DND-41 (cell line): ENCODE measurements at places on chromosomes 6 and 20.

DNA sequence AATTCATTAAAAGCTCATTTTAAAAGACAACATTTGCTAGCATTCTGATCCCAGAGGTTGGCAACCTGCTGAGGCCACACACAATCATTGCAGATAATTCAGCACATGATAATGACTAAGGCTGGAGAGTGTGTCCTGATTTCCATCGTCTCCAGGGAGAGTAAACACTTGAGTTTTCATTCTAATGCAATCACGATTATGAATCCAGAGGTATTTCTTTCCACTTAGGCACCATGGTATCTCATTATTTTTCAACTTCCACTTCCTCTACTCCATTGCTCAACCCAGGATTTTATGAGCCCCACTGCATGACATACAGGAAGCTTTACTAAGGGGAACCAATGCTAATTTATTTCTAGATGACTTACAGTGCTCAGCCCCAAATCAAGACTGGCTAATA is 273.8 kb upstream of the AGPAT4 start:
- no peak overlapping the region for H3K4me3 ChIP-seq
- H3K4me1 ChIP-seq = no peaks in the 10 kb centered on the region
- no peak for DNase-seq
- no peaks in the 10 kb centered on the region for H3K27me3 ChIP-seq
- H3K36me3 ChIP-seq = no peaks in the 10 kb centered on the region

DNA sequence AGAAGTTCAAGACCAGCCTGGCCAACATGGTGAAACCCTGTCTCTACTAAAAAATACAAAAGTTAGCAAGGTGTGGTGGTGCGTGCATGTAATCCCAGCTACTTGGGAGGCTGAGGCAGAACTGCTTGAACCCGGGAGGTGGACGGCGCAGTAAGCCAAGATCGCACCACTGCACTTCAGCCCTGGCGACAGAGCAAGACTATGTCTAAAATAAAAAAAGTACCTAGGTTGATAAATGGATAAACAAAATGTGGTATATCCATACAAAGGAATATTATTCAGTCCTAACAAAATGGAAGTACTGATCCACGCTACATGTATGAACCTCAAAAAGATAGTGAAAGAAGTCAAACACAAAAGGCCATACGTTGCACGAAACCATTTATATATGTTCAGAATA is 1.2 kb upstream of the RPF2 start:
- no peak overlapping the region for H3K27ac ChIP-seq
- peak overlapping the region; percentile 57; the same call in 1 of the 2 replicates for H3K4me3 ChIP-seq
- DNase-seq = no peak
- peaks cover 9% of the 10 kb centered on the region; the same call in 1 of the 2 replicates for H3K36me3 ChIP-seq
- H3K4me1 ChIP-seq = peaks cover 36% of the 10 kb centered on the region
- no peaks in the 10 kb centered on the region for H3K27me3 ChIP-seq

DNA sequence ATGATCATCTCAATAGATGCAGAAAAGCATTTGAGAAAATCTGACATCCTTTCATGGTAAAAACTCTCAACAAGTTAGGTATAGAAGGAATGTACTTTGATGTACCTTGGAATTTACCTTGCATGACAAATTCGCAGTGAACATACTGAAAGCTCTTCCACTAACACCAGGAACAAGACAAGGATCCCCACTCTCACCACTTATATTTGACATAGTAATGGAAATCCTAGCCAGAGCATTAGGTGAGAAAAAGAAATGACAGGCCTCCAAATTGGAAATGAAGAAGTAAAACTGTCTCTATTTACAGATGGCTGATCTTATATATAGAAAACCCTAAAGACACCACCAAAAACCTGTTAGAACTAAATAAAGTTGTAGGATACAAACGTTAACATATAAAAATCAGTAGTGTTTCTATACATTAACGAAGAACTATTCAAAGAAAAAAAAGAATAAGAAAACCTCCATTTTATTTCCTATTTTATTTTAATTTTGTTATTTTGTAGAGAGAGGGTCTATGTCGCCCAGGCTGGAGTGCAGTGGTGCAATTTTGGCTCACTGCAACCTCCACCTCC is 26.9 kb downstream of the PCNA start:
- H3K27ac ChIP-seq = no peak overlapping the region
- no peak overlapping the region for H3K4me3 ChIP-seq
- peaks cover 24% of the 10 kb centered on the region; the same call in 1 of the 2 replicates for H3K36me3 ChIP-seq
- no peak for DNase-seq

DNA sequence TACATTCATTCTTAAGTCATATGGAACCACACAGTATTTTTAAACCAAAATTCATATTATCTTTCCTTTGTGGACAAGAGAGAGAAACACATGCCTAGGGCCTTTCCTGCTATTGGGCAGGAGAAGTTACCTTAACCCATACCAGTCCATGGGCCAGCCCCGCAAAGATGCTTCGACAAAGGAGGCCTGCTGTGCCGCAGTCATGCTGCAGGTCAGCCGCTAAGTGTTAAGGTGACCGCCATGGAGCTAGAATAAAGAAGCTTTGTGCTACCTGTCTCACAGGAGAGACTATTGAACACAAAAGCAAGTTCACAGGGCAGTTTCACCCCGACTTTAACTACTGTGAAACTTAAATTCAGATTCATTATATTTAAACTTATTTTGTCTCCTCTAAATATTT is 62.3 kb upstream of the TMEM181 start:
- H3K4me3 ChIP-seq = no peak overlapping the region
- H3K4me1 ChIP-seq = no peaks in the 10 kb centered on the region
- H3K36me3 ChIP-seq = peaks cover 58% of the 10 kb centered on the region
- no peaks in the 10 kb centered on the region for H3K27me3 ChIP-seq
- no peak overlapping the region for H3K27ac ChIP-seq
- DNase-seq = no peak

DNA sequence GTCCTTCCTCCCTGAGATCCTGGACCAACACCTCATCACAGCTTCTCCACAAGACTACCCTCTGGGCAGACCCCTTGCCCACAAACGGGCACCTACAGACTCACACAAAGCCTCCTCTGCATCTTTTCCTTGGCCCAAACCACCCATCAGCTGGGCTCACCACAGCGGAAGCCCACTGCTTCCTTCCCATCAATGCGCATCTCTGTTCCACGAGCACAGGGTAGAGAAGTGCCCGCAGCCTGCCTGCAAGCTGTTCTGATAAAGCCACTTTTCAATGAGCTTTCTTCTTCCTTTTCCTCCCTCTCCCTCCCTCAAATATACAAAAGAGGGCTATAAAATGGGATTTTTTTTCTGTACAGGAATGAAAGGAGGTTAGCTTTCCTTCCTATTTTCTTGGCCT is 111.2 kb downstream of the NFATC2 start:
- H3K36me3 ChIP-seq = no peaks in the 10 kb centered on the region
- H3K27ac ChIP-seq = no peak overlapping the region
- no peaks in the 10 kb centered on the region for H3K27me3 ChIP-seq
- no peaks in the 10 kb centered on the region for H3K4me1 ChIP-seq
- H3K4me3 ChIP-seq = no peak overlapping the region

- no peaks in the 10 kb centered on the region for H3K27me3 ChIP-seq
- H3K4me3 ChIP-seq = no peak overlapping the region
These were observed 79.8 kb upstream of the KCNK16 start for GRCh38 chr6:39402239-39402751.

DNA sequence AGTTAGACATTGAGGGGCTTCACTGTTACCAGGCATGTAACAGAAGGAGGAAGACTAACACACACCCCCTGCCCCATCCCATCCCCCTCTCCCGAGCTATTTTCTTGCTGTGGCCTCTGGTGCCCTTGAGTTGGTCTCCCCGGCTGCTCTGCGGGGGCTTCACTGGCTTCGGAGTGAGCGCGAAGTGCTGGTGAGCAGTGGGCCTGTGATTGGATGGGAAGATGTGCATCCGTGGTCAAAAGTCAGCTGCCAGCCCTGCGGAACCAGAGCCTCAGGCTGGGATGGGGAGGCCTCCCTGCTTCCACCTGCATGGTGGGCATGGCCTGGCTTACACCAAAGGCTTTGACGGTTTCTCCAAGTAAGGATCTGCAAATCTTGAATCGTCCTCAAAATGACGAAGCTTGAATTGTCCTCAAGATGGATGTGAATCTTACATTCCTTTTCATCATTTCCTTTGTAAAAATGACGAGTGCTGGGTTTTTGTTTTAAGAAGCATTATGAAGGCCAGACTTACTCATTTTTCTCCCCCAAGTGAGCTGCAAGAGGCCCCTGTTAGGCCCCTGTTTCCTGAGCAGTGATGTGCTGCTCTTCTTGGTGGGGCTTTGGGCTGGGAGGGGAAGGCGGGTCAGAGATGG is 23.7 kb downstream of the SPATA2 start:
- no peak overlapping the region for H3K27ac ChIP-seq
- H3K27me3 ChIP-seq = no peaks in the 10 kb centered on the region
- no peak for DNase-seq
- H3K36me3 ChIP-seq = peaks cover 29% of the 10 kb centered on the region
- no peaks in the 10 kb centered on the region for H3K4me1 ChIP-seq

- DNase-seq = no peak
- no peak overlapping the region for H3K27ac ChIP-seq
- H3K4me1 ChIP-seq = no peaks in the 10 kb centered on the region
- no peaks in the 10 kb centered on the region for H3K36me3 ChIP-seq
- H3K27me3 ChIP-seq = peaks cover 10% of the 10 kb centered on the region
These were observed 8.2 kb upstream of the BCAS4 start for GRCh38 chr20:50786703-50787102.

GRCh38 chr20:41617059-41617901 is 897 bp downstream of the CHD6 start:
- no peaks in the 10 kb centered on the region for H3K36me3 ChIP-seq
- peak; percentile 76 for DNase-seq
- peaks cover 11% of the 10 kb centered on the region for H3K27me3 ChIP-seq
- peak overlapping the region; percentile 57 for H3K4me3 ChIP-seq
- H3K4me1 ChIP-seq = peaks cover 37% of the 10 kb centered on the region

DNA sequence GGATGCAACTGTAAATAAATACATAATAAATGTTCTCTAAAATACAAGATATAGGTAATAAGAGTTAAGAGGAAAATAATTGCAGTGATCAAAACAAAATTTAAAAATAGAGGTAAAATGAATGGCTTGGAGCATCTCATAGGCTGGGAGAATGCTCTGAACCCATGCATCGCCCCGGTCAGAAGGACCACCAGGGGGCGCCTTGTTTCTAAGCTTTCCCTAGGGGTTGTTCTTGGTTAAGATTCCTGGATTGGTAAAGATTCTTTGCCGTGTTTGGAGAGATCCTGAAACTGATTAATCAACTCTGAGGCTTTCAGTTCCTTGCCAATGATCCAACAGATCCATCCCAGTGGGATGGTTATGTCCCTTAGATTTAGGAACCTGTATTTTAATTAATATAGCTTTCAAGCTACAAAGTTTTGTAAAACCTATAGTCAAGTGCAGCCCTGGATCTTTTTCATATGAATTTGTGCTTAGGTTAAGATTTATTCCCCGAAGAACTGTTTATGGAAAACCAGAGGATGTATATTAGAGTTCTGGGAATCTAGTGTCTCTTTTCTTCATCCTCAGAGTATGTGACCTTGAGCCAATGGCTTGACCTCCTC is 45.3 kb upstream of the PRELID3B start:
- H3K4me1 ChIP-seq = no peaks in the 10 kb centered on the region
- peak; percentile 73 for DNase-seq
- H3K27me3 ChIP-seq = peaks cover 45% of the 10 kb centered on the region
- H3K36me3 ChIP-seq = no peaks in the 10 kb centered on the region
- no peak overlapping the region for H3K27ac ChIP-seq

DNA sequence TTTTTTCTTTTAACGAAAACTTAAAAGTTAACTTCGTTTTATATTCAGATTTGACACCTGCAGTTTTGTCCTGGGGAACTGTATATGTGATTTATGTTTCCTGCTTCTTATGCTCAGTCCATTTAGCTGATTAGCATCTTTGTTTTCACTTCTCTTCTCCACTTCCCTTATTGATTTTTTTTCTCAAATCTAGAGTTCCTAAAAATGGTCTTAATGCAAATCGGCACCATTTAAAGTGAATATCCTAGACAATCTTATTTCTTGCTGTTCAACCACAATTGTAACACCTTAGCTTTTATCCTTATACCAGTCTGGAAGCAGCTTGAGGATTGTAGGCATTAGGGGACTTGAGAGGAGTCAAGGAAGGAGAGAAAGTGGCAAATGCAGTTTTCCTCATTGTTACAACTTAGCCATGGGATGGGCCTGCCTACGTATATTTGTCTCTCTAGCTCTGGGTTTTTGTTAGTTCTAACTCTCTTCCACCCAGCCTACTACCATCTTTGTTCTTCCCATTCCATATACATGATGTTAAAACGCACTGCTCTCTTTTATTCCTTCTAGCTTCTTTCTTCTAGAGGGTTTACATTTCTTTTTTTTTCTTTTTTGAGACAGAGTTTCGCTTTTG is 8.5 kb downstream of the QRSL1 start:
- H3K36me3 ChIP-seq = peaks cover 27% of the 10 kb centered on the region
- H3K27me3 ChIP-seq = no peaks in the 10 kb centered on the region
- no peaks in the 10 kb centered on the region for H3K4me1 ChIP-seq
- no peak overlapping the region for H3K27ac ChIP-seq
- no peak overlapping the region for H3K4me3 ChIP-seq
- no peak for DNase-seq

DNA sequence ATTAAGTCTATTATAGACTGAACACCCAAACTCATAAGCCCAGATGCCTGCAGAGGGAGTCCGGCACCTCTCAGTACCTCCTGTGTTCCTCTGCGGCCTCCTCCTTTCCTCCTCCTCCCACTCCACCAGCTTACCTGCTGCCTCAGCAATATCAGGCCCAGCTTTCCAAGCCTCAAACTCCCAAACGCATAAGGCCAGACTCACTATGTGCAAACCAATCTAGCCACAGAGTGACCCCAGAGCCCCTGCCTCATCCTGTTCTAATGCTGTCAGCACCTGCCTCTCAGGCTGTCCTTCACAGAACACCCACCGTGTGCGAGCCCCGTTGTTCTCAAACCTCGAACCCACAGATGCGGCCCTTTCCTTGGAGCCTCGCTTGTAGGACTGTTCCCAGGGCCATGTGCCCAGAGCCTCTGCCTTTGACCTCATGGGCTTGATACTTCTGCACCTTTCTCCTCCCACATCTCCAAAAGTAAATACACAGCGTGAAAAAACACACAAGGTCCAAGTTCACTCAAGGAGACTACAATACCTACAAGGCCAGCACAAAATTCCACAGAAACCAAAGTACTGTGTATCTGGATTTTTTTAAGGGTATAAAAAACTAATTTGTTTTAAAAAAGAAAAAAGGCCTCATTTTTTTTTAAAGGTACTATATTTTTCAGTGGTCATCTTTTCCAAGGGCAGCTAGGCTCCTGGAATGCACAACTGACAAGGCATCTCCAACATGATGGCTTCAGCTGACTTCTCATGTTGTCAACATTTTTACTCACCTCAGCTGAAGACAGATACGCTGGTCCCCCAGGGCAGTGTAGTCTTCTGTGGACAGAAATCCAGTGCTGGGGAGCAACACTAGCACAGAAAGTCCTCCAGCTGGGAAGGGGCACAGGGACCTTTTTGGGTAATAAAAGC is 52.3 kb downstream of the ABHD12 start:
- no peak for DNase-seq
- H3K4me3 ChIP-seq = no peak overlapping the region
- H3K36me3 ChIP-seq = peaks cover 38% of the 10 kb centered on the region
- no peaks in the 10 kb centered on the region for H3K27me3 ChIP-seq
- no peaks in the 10 kb centered on the region for H3K4me1 ChIP-seq

GRCh38 chr6:125546841-125547251 is 202.6 kb upstream of the HEY2 start:
- DNase-seq = no peak
- no peaks in the 10 kb centered on the region for H3K36me3 ChIP-seq
- no peak overlapping the region for H3K4me3 ChIP-seq
- no peaks in the 10 kb centered on the region for H3K27me3 ChIP-seq
